CD4-positive, alpha-beta memory T cell (primary cell): ENCODE measurements at places on chromosomes 1 and 21. TPM values are rescaled to one million over a fixed set of nuclear protein-coding genes. Genes with fewer than 3 reads are reported as not detected.

DNA sequence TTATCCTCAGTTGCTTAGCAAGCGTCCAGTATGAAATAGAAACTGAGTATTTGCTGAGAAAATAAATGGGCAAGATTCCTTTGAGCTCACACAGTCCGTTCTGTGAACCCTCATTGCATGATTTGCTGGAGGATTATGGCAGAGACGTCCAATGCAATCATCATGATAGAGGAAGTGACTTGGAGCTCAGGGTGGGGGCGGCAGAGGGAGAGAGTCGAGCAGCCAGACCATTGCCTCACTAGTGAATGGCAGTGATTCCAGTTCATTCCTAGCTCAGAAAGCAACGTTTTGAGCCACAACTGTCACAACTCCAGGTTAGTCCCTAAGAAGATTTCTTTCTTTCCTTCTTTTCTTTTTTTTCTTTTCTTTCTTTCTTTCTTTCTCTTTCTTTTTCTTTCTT is 27.5 kb upstream of the COL9A2 start:
- no peak for DNase-seq

DNA sequence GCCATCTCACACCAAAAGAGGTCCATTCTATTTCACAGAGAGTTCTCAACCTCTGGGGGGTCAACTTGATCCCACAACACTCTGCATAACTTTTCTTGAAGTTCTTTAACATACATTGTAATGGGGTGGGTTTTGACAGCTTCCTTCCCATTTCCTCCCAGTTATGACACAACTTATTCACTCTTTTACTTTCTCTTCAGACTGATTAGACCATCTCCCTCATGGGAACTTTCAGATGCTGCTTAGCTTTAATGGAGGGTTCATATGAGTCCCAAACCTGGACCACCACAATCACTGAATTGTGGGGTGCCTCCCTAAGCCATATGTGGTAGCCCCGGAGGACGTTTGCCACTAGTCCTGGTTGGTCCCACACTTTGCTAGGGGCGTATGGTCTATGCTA is 28.3 kb upstream of the KCNJ15 start:
- DNase-seq, result no peak

TMEM82 gene
- total RNA-seq, result not detected

ZBTB37 gene
- total RNA-seq, result 24.3 TPM

BNIPL gene
- 8.3 TPM for total RNA-seq

SYCP1 gene
- not detected for total RNA-seq

DNA sequence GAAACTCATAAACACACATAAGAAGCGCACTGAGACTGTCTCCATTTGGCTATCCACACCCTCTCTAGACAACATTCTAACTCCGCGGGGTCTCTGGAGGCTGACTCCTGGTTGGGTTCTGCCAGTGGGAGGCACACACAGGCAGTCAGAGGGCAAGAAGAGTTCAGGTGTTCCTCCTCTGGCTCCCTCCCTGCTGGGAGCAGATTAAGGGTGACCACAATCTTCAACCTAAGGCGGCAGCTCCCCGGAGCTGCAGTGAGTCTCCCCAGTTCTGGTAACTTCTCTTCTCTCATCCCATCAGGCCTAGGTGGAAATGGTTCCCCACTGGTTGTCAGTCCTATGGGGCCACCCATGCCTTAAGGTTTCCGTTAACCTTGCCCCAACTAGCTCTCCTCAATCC is 7.4 kb upstream of the TENT5C start:
- no peak for DNase-seq
